Stimulated activated CD8-positive, alpha-beta memory T cell treated with anti-CD3 and anti-CD28 coated beads, Interleukin-4, amount 100 ng/mL, for 1 hour (primary cell): ENCODE measurements at places on chromosomes 3 and 15.

- no peak for DNase-seq
Observed at GRCh38 chr3:50150863-50151686, 4.0 kb upstream of the SEMA3F start.

DNA sequence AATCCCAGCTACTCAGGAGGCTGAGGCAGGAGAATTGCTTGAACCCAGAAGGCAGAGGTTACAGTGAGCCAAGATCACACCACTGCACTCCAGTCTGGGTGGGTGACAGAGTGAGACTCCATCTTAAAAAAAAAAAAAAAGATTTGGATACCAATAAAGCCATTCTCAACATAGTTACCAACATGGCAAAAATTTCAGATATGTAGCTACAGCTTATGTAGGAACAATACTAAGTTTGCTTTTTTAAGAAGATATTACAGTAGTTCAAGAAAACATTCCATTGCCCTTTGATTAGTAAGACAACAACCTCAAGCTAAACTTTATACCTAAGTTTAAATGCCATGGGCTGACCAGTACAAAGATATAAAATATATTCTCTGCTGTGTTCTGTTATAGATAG is 34.4 kb downstream of the ZNF106 start:
- DNase-seq, result no peak

DNA sequence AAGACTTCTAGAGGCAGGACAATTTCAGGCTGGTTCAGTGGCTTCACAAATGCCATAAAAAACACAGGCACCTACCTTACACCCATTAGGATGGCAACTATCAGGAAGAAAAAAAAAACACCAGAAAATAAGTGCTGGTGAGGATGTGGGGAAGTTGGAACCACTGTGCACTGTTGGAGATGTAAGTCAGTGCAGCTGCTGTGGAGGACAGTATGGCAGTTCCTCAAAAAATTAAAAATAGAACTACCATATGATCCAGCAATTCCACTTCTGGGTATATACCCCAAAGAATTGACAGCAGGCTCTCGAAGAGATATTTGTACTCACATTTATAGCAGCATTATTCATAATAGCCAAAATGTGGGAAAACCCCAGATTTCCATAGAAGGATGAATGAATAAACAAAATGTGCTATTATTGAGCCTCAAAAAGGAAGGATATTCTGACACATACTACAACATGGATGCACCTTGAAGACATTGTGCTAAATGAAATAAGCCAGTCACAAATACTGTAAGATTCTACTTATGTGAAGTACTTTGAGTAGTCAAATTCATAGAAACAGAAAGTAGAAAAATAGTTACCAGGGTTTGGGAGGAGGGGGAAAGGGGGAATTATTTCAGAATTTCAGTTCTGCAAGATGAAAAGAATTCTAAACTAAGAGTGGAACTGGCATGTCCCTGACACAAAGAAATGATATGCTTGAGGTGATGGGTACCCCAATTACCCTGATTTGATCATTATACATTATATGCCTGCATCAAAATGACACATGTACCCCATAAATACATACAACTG is 40.9 kb downstream of the NR1D2 start:
- no peak for DNase-seq

DNA sequence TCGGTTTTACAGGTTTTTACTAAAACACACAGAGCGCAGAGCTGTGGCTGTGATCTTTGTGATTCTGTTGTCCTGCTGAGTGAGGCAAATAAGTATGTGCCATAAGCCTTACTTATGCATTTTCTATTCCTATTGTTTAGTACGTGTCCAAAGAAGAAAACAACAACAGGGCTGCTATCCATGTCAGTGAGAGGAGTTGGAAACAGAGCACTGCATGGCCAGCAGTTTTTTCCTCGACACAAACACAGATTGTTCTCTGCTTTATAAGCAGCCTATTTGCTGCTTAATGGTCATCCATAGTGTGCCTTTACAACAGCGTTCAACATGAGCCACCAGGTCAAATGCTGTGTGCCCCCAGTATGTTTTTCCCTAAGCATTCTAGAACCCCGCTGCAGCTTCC is 79.8 kb downstream of the SHQ1 start:
- DNase-seq, result no peak

- no peak for DNase-seq
Observed at GRCh38 chr15:34055868-34056595, 17.0 kb upstream of the AVEN start.

- no peak for DNase-seq
Observed at GRCh38 chr3:99373088-99373845, 265.1 kb upstream of the COL8A1 start.

- no peak for DNase-seq
Observed at GRCh38 chr15:67564021-67564967, 21.8 kb downstream of the MAP2K5 start.

- no peak for DNase-seq
Observed at GRCh38 chr3:134526319-134526718, 40.5 kb downstream of the CEP63 start.

GRCh38 chr3:151387842-151388241 is 3.3 kb upstream of the P2RY12 start:
- no peak for DNase-seq

DNA sequence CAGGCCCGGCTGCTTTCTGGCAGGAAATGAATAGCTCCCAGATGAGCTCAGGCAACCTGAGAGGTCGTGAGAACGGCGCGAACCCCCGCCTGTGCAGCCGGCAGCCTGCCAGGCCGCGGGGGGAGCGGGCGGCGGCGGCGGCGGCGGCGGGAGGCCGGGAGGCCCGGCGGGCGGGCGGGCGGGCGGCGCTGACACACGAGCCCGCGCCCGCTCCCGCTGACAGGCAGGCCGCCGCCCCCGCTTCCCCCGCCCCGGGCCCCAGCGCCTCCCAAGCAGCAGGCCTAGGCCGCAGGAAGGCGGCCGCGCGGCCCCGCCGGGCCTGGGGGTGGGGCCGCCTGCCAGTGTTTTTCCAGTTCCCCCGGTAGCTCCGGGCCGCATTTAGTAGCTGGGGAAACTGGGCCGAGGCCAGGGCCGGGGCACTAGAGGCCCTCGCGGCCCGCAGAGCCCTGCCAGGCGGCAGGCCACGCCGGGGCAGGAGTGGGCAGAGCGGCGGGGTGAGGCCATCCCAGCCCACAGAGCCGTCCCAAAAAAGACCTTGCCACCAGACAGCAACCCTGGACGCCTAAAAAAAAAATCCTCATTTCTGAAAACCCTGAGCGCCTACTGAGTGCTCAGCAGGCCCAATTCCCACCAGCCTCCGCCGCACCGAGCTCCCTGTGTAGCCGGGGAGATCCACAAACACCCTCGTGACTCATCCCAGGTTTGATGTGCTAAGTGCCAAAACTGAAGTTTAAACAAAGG is 5.6 kb downstream of the HES1 start:
- no peak for DNase-seq

GRCh38 chr3:17349093-17349492 is 393.3 kb downstream of the TBC1D5 start:
- no peak for DNase-seq

GRCh38 chr15:63351170-63351569 is 30.5 kb downstream of the CA12 start:
- DNase-seq, result no peak

GRCh38 chr3:160041465-160041864 is 52.8 kb downstream of the IL12A start:
- DNase-seq, result no peak

DNA sequence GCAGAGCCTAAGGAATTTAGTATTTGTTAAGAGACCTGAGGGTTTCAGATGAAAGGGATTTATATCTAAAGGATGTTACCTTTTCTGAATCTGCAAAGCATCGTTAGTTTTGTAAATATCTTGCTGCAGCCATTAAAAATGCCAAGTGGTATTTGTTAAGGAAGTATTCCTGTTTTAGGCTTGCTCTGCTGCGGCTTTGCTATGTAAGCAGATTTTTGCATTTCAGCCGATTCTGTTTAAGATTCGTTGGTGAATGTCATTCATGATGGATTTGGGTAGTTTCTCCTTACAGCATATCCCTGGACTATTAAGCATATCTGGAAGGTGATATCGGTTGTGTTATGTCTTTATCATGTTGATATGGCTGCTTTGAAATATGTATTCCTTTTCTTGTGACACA is 1.0 kb downstream of the USP8 start:
- DNase-seq, result no peak

DNA sequence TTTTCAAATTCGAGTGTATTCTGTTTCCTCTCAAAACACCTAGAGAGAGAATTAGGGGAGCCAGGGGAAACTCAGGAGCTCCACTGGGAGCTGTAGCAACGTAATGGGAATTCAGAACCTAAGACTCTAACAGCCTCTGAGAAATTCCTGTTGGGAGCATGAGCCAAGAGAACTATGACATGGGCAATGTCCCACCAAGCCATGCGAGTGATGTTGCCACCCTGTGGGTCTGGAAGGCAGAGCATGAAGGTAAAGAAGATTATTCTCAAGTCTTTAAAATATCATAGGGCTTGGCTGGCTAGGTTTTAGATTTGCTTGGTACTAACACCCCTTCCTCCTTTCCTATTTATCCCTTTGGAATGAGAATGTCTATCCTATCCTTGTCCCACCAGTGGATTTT is 392.6 kb upstream of the ADAMTS9 start:
- no peak for DNase-seq

DNA sequence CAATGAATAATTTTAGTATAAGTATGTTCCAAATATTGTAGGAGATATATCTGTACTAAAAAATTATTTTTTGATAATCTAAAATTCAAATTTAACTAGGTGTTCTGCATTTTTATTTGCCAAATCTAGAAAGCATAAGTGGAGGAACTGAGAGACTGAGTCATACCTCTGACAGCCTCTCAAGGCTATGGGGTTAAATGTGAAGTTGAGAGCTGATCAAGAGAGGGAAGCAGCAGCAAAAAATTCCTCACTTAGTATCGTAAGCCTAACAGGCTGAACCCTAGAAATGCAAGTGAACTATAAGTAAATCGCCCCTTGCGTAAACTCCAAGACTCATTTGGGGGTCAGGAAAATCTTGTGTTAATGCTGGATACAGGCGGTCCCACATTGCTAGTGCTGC is 12.8 kb upstream of the TOPAZ1 start:
- DNase-seq, result no peak

DNA sequence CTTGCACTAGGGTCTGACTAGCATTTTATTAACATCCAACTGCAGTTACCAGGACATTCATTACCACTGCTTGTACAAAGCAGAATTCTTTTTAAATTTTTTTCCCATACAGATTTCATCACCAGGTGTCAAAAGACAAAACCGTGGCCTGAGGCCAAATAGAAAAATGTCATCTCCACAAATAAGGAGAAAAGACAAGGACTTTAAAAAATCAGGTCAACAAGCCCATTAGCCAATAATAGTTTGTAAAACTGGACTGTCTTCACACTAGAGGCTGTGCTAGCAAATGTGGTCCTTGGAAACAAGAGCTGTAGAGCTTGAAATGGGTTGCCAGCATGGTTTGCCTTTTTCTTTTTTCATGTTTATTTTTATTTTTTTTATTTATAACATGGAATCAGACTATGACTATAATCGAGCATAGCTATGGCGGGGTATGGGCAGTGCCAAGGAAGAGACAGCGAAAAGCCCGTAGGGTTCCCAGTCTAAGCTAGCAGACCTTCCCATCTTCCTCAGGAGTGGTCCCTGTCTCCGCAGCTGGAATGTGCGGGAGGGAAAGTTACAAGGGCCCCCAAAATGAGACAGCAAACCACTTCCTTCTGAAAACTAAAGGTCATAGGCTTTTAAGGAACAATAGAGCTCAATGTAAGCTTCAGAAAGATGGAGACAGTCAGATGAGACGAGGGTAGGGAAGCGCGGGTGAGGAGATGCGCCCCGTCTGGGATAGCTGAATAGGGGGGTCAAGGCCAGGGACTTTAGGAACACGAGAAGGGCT is 1.5 kb downstream of the PTPN9 start:
- no peak for DNase-seq

- no peak for DNase-seq
Observed at GRCh38 chr3:171678971-171679492, 131.3 kb downstream of the PLD1 start.

GRCh38 chr3:122938783-122939425 is 88.7 kb downstream of the SEMA5B start:
- DNase-seq, result no peak

- DNase-seq, result no peak
Observed at GRCh38 chr15:71891026-71891425, 80.7 kb downstream of the NR2E3 start.

DNA sequence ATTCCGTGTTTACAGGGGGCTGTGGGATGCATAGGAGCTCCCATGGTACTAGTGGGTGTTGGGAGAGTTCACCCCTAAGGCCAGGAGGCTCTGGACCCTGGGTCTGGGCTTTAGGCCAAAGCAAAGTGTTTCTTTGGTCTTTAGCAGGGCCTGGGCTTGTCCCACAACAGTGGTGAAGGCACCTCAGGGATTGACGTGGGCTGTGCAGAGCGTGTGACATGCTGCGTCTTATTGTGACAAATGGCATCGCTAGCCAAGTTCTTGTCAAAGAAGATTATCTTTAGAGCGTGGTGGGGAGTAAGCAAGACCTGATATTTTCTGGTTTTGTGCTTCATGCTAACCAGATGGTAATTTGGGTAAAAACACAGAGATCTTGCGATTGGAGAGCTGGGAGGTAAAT is 170.1 kb downstream of the APBA2 start:
- DNase-seq, result no peak

- no peak for DNase-seq
Observed at GRCh38 chr3:186458306-186459107, 85.7 kb downstream of the CRYGS start.

DNA sequence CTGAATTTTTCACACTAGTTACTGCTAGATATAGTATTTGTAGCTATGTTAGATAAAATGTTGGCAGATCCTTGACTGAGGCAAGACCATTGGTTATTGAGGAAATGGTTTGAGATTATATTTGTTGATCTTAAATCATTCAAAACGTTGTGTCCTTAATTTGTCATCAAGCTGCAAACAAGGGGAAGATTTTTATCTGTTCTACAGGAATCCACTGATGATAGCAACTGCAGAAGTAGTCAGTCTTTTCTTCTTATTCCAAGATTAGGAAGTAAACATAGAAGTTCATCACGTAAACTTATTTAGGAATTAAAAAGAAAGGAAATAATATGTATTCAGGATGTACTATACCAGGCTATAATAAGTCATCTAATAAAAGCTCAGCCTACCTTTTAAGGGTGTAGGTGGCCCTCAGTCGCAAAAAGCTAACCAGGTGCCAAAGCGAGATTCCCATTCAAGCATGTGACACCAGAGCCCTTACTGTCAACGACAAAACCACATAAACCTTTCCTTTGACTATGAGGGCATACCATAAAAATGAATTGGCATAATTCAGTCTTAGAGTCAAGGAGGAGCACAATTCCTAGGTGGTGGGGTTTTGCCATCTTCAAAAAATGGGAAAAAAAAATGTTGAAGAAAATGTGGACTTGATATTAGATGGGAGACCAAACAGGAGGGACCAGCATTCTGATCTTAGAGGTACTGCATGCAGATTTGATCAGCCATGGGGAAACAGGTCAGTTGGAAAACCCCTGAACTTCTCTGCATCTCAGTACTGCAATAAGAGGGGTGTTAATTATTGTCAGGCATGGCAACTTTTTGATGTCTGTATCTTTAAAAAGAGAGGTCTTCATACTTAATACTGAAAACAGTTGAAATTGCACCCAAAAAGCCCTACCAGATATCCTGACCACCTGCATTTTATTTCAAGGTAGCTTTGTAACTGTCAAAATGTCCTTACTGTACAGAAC is 212.5 kb upstream of the UBE2E1 start:
- no peak for DNase-seq

GRCh38 chr3:111681661-111682426 is 86.7 kb upstream of the ZBED2 start:
- no peak for DNase-seq

GRCh38 chr3:71269906-71270305 is 313.6 kb downstream of the FOXP1 start:
- DNase-seq, result no peak
